Kasumi-1 (cell line): ENCODE measurements at places on chromosomes 12 and 14.

- DNase-seq: no peak
Measured at GRCh38 chr14:66696326-66696725, 188.4 kb downstream of the GPHN start.

- no peak for DNase-seq
Measured at GRCh38 chr14:96514694-96515093, 12.5 kb downstream of the PAPOLA start.

GRCh38 chr12:94644141-94644979 is 6.0 kb downstream of the TMCC3 start:
- no peak for DNase-seq

DNA sequence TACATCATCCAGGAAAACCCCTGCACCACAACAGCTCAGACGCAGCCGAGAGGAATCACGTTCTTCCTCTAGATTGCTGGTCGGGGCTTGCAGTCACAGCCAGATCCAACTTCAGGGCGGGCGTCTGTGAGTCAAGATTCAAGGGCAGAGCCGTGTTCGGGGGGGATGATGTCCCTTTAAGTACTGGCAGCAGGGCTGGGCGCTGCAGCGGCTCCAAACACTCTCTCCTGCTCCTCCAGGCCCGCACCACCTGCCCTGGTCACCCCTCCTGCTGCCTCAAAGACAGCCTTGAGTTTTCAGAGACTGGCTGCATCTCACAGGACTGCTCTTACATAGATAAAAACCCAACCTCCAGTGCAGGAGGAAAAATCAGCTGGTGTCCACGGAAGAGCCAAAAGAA is 68.3 kb downstream of the KDM2B start:
- no peak for DNase-seq

- DNase-seq: peak; percentile 93
Measured at GRCh38 chr14:81464253-81465002, 64.3 kb upstream of the STON2 start.

- no peak for DNase-seq
Measured at GRCh38 chr14:21074398-21075272, 4.5 kb downstream of the ARHGEF40 start.

- DNase-seq: peak; percentile 77
Measured at GRCh38 chr12:14960548-14961465, 594 bp downstream of the ARHGDIB start.

DNA sequence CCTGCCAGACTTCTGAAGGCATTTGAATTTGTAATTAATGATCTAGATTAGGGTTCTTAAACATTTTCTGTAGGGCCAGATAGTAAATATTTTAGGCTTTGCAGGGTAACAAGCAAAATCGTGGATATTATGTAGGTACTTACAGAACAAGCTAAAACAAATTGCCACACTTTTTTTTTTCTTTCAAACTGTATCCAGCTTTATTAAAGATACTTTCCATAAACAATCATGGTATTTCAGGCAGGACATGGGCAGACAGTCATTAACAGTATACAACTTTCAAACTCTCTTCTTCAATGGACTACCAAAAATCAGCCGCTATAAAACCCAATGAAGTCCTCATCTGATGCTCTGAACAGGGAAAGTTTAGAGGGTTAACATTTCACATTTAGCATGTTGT is 9.6 kb downstream of the TRMT5 start:
- no peak for DNase-seq

- no peak for DNase-seq
Measured at GRCh38 chr14:101400830-101401229, 160.5 kb upstream of the DIO3 start.

GRCh38 chr12:14471497-14471896 is 96.2 kb downstream of the PLBD1 start:
- no peak for DNase-seq

- peak; percentile 52 for DNase-seq
Measured at GRCh38 chr12:65168681-65169319, 583 bp upstream of the LEMD3 start.

- DNase-seq: no peak
Measured at GRCh38 chr14:56587701-56588100, 8.1 kb downstream of the TMEM260 start.

- DNase-seq: no peak
Measured at GRCh38 chr12:30974746-30975500, 48.4 kb downstream of the TSPAN11 start.

- no peak for DNase-seq
Measured at GRCh38 chr12:2393996-2394395, 341.2 kb downstream of the CACNA1C start.

GRCh38 chr14:69876221-69876847 is 2.9 kb upstream of the SMOC1 start:
- DNase-seq: no peak

DNA sequence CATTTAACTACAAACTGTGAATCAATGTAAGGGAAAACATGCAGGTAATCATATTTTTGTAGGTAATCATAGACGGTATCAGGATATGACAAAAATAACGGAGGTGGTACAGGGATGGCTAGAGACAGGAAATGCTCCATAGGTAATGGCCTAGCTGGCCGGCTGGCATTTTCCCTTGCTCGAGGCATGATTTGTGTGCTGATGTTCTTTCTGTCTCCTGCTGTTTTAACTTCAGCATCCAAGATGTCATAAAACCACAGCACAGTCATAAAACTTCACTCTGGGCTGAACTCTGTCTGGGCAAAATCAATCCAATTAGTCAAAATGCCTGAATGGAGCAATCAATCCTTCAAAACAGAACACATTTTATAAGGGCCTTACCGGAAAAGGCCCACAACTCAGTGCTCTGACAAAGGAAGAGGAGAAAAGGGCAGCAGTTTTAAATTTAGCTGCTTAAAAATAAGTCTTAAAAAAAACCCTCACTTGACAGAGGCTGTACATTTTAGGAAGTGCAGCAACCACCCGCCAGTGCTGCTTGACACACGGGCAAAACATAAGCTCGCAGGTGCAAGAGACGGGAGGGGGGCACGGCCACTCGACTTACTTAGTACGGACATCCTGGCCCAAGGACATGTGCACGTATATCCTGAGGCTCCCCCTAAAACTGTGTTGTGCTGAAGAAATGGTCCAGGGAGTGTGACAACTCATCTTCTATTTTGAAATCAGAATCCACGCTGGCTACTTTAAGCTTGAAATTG is 40.5 kb upstream of the GPR68 start:
- DNase-seq: no peak

DNA sequence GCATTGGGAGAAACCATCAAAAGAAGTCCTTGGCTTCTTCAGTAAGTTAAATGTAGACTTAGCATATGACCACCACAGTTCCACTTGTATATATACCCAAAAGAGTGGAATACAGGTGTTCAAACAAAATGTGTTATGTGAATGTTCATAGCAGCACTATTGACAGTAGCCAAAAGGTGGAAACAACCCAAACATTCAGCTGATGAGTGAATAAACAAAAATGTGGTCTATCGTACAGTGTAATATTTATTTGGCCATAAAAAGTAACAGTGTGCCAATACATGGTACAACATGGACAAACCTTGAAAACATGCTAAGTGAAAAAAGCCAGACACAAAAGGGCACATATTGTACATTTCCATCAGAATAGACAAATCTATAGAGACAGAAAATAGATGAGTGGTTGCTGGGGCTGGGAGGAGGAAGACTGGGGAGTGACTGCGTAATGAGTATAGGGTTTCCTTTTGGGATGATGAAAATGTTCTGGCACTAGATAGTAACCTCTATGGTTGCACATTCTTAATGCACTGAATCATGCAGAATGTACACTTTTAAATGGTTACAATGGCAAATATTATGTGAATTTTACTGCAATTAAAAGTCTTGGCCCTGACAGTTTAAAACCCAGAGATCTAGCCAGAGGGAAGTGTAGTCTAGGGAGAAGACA is 5.5 kb downstream of the ERP29 start:
- DNase-seq: no peak

GRCh38 chr12:131699434-131699833 is 11.5 kb upstream of the SFSWAP start:
- DNase-seq: no peak

- no peak for DNase-seq
Measured at GRCh38 chr12:51643951-51644350, 52.9 kb downstream of the SCN8A start.

DNA sequence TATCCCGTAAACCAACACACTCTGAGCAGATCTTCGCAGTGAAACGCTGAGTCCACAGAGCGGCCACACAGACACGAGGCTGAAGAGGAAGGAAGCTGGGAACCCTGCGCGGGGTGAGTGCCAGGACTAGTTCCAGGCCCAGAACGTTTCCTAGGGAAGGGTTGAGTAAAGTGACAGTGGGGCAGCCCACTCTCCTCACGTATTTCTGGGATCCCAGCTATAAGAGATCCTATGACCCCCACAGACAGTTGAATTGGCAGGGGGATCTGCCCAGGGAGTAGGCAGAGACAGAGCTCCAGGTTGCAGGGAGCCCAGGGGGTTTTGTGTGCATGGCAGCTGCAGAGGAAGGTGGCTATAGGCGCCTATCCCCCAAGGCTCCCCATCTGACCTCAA is 51.1 kb downstream of the GTF2A1 start:
- DNase-seq: peak; percentile 43

- no peak for DNase-seq
Measured at GRCh38 chr12:105499205-105499604, 168.7 kb downstream of the C12orf75 start.

- no peak for DNase-seq
Measured at GRCh38 chr12:40378691-40379090, 153.9 kb downstream of the LRRK2 start.

DNA sequence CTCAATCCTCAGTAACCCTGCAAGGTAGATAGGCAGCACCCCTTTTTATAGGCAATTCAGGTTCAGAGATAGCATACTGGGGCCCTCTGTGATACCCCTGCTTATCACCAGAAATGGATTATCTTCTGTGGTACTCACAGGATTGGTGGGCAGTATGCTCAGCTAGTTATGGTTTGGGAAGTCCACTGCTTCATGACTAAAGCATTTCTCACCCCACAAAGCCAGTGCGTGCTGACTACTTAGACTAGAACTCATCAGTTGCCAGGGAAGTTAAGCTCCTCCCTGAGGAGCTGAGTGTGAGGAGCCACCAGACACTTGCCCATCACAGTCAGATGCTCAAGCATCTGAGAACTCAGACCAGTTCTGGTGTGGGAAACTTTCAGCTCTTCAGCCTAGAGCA is 76.3 kb downstream of the SCAF11 start:
- no peak for DNase-seq

DNA sequence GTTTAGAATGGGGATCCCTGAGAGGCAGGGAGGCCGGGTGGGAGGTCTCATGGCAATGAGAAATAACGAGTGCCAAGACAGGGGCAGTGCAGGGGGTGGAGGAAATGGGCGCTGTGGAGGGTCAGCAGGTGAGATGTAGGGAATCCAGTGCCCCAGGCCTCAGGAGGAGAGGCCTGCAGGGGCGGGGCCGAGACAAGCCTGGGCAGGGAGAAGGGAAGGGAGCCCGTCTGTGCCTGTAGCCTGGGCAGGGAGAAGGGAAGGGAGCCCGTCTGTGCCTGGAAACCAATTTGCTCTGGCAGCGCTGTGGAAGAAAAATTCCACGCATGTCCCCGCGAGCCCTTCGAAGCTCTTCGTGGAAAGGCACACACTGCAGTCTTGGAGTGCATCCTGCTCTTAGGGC is 10.6 kb upstream of the NCOR2 start:
- DNase-seq: no peak

DNA sequence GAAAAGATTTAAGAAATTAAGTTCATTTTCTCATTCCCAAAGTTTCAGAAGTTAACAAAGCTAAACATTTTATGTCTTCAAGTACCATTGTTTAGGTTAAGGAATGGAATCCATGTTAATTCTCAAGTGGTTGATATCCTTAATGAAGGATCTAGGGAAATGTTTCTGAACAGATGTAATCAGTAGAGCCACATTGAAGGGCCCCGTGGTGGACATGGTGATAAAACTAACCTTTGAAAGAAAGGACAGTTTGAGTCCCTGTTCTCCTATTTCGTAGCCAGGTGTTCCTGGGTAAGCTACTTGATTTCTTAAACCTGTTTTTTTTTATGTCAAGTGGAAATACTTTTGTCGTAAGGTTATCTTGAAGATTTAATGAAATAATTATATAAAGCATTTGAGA is 4.6 kb downstream of the PPM1A start:
- DNase-seq: no peak

DNA sequence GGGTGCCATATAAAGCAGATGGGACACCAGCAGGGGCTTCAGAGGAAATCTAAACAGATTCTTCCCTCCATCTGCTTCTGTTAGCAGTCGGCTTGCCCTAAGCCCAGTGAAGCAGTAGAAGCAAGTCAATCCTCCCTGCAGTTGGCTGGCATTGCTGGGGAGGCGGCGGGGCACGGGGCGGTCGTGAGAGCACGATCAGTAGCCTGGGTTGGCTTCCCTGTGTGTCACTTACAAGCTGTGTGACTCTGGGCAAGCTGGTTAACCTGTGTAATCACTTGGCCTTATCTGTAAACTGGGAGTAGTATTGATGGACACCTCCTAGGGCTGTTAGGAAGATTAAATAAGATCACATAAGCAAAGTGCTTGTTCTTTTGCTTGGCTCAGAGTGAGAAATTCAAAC is 19.4 kb downstream of the MYRFL start:
- DNase-seq: no peak

- no peak for DNase-seq
Measured at GRCh38 chr14:29710015-29710414, 217.6 kb downstream of the PRKD1 start.

GRCh38 chr12:15020156-15020555 is 47.3 kb downstream of the PDE6H start:
- DNase-seq: no peak

DNA sequence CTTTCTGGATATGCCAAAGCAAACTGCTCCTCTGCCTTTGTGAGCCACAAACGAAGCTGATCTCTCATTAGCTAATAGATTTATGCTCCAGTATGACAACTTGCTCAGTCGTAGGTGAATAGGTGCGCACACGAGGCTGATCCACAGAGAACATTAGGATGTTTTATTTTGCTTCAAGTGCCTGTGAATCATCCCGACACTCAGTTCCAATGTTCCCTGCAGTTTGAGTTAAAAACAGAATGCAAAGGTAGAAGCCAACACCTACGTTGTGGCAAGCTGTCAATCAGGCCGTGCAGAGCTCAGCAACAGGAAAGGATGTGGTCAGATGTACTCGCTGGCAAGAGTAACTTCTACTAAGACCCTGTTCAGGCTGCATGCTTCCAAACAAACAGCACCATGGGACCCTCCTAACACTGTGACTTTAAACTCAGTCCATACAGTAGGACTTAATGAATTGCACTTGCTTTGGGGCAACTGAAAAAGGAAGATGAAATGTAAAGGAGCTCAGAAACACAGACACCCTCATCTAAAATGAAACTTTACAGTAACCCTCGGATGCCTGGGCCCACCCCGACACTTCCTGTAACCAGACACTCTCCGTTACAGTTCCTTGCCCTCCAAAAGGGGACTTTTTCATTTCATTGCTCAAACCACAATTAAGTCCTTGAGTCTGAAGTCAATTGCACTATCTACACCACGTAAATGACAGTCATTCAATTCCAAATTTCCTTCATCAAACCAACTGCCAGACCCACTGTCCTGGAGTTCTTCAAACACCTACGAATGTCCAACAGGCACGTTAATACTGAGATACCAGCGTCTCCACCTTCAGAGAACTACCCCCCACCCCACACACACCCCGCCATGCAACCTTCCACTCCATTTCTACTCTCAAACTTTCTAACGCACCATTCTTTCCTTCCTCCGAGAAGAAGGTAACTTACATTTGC is 1.6 kb downstream of the CCDC88C start:
- DNase-seq: peak; percentile 95

- DNase-seq: no peak
Measured at GRCh38 chr12:124921200-124922031, 7.0 kb upstream of the UBC start.

- DNase-seq: no peak
Measured at GRCh38 chr12:54840244-54840865, 14.0 kb upstream of the MUCL1 start.
